Left lung (tissue), 14 donors: ENCODE measurements at places on chromosomes 4 and X. TPM values are rescaled to one million over a fixed set of nuclear protein-coding genes. Genes with fewer than 3 reads are reported as not detected.
A peak's percentile ranks its signal among the peaks of the same experiment; 100 is the strongest.

GRCh38 chr4:6229671-6230501 is 29.5 kb upstream of the JAKMIP1 start:
- no peak for DNase-seq

Gene PCDH7
- total RNA-seq, result 6.8 TPM

GRCh38 chrX:19544693-19545305 is 29.5 kb upstream of the MAP3K15 start:
- DNase-seq, result no peak

Gene KIF4A
- 1.6 TPM for total RNA-seq

DNA sequence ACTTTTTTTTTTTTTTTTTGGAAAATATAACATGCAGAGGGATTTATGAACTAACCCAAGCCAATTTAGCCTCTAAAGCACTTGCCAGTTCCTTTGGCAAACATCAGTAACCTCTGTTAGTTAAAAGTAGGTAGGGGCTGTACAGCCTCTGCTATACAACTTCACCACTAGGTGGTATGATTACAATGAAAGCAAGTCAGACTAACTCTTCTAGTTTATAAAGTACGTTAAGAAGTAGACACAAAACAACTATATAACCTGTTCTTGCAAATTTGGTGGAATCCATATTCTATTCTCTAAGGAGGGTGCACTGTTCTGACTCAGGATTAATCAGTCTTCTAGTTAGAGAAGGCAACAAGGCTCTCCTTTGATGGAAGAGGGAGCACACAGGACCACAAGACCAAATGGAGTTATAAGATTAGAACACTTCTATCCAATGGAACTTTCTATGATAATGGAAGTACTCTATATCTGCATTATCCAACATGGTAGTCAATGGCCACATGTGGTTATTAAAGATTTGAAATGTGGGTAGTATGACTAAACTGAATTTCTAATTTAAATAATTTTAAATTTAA is 12.8 kb downstream of the AIMP1 start:
- DNase-seq, result no peak

GRCh38 chrX:16606142-16606720 is 43.7 kb upstream of the S100G start:
- no peak for DNase-seq

DNA sequence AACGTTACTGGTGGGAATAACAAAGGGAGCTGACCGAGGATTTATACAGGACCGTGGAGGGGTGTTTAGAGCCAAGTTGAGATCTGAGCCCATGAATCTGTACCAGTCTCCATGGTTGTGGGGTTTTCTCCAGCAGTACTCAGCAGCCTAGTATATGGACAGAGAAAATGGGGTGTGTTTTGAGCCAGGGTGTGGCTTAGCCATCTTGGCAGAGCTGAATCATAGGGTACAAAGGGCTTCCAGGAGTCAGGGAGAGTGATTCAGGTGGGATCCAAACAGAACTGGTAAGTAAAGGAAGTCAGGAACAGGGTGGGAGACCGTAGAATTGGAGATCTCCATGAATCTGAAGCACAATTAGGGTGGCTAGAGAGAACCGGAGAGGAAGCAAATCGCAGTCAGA is 7.4 kb upstream of the HPRT1 start:
- DNase-seq, result no peak

GRCh38 chr4:119942806-119943205 is 123.8 kb downstream of the MAD2L1 start:
- no peak for DNase-seq

DNA sequence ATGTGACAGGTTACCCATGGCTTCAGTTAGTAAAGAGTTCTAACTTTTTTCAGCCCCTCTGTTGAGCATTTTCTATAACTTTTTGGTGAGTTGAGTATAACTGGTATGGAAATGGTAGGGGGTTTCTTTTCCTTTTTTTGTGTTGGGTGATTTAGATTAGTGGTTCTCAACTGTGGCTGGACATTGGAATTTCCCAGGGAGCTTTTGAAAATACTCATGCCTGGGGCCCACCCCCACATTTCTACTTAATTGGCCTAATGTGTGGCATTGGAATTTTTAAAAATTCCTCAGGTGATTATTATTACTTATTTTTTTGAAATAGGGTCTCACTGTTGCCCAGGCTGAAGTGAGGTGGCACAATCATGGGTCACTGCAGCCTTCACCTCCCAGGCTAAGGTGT is 21.9 kb downstream of the SMS start:
- DNase-seq, result no peak

Gene ALB
- total RNA-seq, result 0.99 TPM

DNA sequence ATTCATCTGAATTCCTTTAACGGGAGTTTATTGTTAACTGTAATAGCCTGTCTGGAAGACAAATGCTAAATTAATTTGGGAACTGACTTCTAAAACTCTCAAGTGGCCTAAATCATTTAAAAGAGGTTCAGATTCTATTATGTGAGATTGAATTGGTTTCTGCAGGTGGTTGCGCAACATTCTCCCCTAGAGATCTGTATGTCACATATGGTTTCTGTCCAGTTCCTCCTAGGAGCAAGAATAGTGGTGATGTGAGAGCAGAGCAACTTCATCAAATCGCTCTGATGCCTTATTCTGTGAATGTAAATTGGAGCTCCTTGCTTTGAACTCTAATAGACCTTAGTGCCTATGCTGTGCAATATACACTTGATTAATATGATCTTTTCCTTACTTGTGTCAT is 144.6 kb upstream of the GPR101 start:
- DNase-seq, result no peak

Gene SORCS2
- 6.5 TPM for total RNA-seq

GRCh38 chr4:116005037-116005805 is 891.8 kb upstream of the NDST4 start:
- DNase-seq, result no peak

Gene HPRT1
- 21.2 TPM for total RNA-seq

- DNase-seq, result no peak
These were observed 3.5 kb downstream of the SLC25A43 start for GRCh38 chrX:119402588-119402987.

DNA sequence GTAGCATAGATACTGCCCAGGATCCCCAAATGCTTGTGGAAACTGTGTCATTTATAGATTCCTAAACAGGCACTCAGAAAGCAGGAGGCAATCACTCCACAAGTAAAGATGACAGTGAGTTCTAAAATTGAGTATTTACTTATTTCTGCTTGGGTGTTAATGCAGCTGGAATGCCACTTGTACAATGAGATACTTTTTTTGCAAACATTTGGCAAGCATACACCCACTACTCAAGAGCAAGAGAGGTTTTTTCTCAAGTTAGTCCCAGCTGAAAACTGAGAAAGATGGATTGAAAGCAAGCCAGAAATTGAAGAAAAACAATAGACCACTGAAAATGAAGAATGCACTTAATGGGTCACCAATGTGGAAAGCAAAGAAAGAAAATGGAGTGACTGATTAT is 22.5 kb downstream of the GABRA3 start:
- DNase-seq, result no peak

Gene POU4F2
- not detected for total RNA-seq

- DNase-seq, result no peak
These were observed 213.4 kb upstream of the JADE1 start for GRCh38 chr4:128596115-128596514.

GRCh38 chr4:133929531-133930239 is 271.9 kb downstream of the PABPC4L start:
- no peak for DNase-seq

GRCh38 chr4:81148576-81148975 is 66.4 kb downstream of the PRKG2 start:
- DNase-seq, result no peak

DNA sequence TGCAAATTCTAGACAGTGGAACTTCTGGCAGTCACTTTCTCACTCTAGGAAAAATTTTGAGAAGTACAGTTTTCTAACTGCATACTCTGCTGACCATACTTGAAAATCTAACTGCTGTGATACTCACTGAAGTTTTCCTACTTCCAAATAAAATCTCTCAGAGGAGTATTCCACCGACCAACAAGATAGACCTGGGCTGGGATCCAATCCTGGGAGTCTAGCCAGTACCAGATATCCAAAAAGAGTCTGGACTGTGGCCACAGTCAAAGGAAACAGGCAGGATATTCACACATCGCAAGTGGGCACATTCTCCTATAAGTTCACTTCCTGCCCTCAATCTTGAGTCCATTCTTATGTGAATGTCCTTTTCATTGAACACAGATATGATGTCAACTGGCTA is 1138.7 kb upstream of the PCDH7 start:
- DNase-seq, result no peak

GRCh38 chrX:152020888-152021287 is 46.4 kb upstream of the GABRE start:
- DNase-seq, result no peak

- DNase-seq, result peak; percentile 43
These were observed 188.1 kb downstream of the QDPR start for GRCh38 chr4:17323554-17324385.

GRCh38 chr4:178082906-178083305 is 640.7 kb upstream of the AGA start:
- no peak for DNase-seq

Gene AKAP4
- not detected for total RNA-seq

Gene SYTL5
- total RNA-seq, result 0.50 TPM

Gene ITGB1BP2
- total RNA-seq, result 3.0 TPM

- no peak for DNase-seq
These were observed 27.9 kb upstream of the MSMO1 start for GRCh38 chr4:165299399-165300060.

DNA sequence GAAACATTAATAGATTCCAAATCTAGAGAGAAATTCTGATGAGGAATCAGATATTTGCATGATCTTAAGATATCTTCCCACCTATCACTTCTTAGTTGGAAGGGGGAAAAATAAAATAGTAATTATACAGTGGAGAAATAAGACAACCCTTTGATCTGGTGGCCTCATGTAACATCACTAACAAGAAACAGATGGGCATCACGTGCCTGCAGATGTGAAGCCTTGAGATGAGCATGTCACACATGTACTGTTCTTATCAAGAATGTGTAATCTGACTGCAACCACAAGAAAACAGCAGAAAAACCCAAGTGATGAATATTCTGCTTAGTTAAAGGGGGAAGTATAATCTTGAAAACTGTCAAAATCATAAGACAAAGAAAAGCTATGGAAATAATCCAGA is 31.4 kb upstream of the NKX6-1 start:
- DNase-seq, result no peak

DNA sequence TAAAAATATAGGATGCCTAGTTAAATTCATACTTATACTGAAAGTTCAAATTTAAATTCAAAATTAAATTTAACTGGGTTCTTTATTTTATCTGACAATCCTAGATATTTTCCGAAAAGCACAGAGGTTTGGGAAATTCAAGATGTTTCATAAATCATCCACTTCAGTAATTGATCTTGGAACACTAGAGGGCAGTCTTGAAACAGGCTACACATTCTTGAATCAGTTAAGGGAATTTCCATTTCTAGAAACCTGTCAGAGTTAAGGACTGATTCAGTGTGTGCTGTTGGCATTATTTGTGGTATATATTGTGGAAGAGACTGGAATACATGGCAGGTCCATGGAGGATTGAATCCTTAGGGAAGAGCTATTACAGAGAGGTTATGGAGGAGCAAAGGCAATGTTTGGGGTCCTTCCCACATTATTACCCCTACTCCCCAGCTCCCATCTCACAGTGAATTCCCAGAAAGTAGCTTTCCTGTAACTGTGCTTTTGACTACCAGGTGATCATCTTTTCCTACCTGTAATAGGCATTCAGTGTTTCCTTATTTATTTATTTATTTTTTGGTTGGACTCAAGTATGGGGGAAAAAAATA is 92.9 kb downstream of the EGF start:
- no peak for DNase-seq
